Heart right ventricle (tissue), 16 donors: ENCODE measurements at places on chromosomes 11 and 22. TPM values are rescaled to one million over a fixed set of nuclear protein-coding genes. Genes with fewer than 3 reads are reported as not detected.
A peak's percentile ranks its signal among the peaks of the same experiment; 100 is the strongest.

DNA sequence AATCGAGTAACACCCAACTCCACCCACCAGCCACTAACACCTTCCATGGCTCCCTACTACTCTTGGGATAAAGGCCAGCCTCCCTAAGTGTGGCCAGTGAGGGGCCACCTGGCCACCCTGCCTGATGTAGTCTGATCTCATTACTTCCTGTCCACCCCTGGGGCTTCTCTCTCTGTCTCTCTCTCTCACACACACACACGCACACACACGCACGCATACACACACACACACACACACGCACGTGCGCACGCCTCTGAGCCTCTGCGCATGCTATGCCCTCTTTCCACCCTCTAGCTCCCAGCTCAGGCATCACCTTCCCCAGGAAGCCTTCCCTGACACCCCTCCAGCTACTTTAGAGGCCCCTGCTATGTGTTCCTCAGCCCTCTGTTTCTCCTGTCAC, 3.9 kb downstream of the MFNG start:
- DNase-seq = no peak

DNA sequence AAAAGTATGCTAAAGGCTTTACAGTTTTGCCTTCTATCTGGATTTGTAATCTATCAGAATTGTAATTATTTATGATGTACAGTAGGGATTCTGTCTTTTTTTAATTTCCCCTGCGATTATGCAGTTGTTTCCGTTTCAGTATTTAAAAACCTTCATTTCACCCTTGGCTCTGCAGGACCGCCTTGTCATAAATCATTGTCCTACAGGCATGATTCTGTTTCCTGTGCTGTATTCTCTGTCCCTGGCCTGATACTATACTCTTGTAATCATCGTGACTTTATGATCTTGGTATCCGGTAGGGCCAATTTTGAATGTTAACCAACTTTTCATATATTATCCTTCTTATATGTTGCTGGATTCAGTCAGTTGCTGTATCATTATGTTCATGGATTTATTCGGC, 151.7 kb downstream of the ATXN10 start:
- DNase-seq = no peak

Gene APOA5
- total RNA-seq = not detected

GRCh38 chr22:17712441-17712840, 61.8 kb downstream of the BID start:
- DNase-seq = no peak

Gene GDPD4
- total RNA-seq = not detected

GRCh38 chr11:76654298-76654851, 16.2 kb downstream of the LRRC32 start:
- DNase-seq = peak; percentile 58

DNA sequence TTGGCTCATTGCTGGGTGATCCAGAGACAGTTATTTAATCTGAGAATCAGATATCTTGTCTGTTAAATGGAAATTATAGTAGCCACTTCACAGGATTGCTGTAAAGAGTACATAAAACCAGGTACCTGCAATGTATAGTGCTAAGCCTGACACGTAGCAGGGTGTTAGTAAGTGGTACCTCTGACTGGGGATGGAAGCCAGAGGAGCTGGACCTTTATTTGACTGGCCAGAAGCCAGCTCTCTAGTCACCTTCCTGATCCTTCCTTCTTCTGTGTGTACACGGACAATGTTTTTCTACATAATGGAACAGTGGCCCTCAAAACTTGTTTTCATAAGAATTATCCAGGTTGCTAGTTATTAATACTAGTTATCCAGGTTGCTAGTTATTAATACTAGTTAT, 25.5 kb upstream of the EHF start:
- DNase-seq = no peak

Gene TSSK2
- total RNA-seq = not detected

DNA sequence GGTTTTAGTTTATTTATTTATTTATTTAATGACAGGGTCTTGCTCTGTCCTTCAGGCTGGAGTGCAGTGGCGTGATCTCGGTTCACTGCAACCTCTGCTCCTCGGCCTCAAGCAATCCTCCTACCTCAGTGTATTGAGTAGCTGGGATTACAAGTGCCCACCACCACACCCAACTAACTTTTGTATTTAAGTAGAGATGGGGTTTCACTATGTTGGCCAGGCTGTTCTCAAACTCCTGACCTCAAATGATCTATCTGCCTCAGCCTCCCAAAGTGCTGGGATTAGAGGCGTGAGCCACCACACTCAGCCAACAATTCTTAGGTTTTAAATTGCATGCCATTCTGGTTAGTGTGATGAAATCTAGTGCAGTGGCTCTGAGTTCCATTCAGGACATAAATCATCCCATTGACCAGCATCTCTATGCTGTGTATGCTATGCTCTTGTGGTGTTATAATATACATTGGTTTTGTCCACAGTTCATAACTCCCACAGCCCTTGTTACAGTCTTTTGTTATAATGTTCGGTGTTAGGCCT, 28.5 kb downstream of the ZNF280B start:
- DNase-seq = no peak

Gene OPCML
- total RNA-seq = 0.41 TPM

Gene DMC1
- total RNA-seq = 1.4 TPM

Gene HTATIP2
- 15.7 TPM for total RNA-seq

DNA sequence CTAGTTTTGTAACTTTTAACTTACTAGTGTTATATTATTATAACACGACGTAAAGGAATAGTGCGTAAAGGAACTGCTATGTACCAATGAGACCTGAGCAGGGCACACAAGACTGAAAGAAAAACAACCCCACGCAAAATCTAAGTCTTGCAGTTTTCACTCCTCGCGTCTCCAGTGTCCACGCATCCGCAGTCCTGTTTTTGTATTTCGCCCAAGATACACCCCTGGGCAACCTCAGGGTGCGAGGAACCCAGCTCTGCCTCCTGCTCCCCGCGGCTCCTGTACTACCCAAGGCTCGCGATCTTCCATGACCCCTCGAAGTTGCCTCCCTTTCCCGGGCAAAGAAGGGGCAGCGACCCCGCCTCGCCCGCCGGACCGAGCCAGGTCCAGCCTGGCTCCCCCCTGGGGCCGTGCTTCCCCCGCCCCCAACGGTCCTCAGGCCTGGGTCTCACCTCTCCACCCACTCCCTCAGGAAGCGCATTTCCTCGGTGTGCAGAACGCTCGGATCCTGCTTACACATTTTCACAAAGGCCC, 393 bp downstream of the ST13 start:
- DNase-seq = peak; percentile 35

GRCh38 chr22:26377170-26377830, 51.8 kb upstream of the ASPHD2 start:
- no peak for DNase-seq

Gene GAL3ST3
- 3.4 TPM for total RNA-seq

- DNase-seq = no peak
Observed at GRCh38 chr22:30413745-30414524, 11.6 kb upstream of the MTFP1 start.

GRCh38 chr11:34180040-34180813, 74.8 kb downstream of the NAT10 start:
- DNase-seq = no peak

Gene HEPN1
- not detected for total RNA-seq

- no peak for DNase-seq
Observed at GRCh38 chr11:25758145-25758661, 573.7 kb upstream of the ANO3 start.

Gene OR8K3
- total RNA-seq = not detected

DNA sequence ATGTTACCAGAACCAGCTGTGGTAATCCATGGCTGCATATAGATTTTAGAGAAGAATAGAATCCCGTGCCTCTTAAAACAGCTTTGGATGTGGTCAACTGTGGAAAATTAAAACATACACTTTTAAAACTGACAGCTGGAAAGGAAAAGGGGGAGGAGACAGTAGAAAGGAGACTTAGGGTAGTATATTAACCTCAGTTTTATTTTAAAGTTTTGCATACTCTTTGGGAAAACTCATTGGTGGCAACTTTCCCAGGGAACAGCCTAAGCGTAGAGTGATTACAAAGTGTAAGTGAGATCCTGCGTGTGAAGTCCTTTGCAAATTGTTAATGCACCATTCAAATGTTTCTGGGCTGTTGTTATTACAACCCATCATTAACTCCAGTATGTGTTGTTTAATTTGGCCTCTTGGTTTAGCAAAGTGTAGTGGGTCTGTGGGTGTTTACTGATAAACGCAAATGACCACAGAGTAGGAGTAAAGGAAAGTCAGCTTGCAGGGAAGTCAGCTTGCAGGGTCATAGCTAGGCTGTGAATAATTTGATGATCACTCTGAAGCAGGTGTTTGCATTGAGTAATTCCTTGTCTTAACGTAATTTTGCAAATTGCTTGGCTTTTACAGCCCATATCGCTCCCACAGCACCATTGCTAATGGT, 88.0 kb upstream of the DBX1 start:
- no peak for DNase-seq

Gene BAIAP2L2
- total RNA-seq = 0.17 TPM

- DNase-seq = no peak
Observed at GRCh38 chr11:15941206-15941770, 415.1 kb downstream of the SOX6 start.

Gene CHRNA10
- 0.71 TPM for total RNA-seq

Gene AGBL2
- 0.44 TPM for total RNA-seq

DNA sequence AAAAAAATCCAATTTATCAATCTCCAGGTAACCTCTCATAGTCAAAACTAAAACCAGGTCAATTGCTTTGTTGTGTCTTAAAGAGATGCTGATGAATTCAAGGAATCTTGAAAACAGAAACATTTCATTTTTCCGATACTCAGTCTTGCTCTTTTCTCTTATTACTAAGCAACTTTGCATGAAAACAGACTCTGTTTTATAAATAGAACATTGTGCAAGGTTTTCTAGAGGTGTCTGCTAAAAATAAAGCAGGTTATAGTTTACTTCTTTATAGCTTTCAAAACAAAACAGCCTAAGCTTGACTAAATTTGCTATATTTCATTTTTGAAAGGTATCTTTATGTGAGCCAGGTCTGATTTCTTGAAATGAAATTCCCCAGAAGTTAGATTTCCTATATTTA, 109.3 kb downstream of the ARL14EP start:
- no peak for DNase-seq

- peak; percentile 18 for DNase-seq
Observed at GRCh38 chr11:116513894-116514293, 258.9 kb downstream of the BUD13 start.
